ENCODE measurements at places on chromosomes 11 and 22. TPM values are rescaled to one million over a fixed set of nuclear protein-coding genes. Genes with fewer than 3 reads are reported as not detected.

GRCh38 chr11:121933694-121934093 lies 182.3 kb downstream of the BLID start:
- no peaks in the 10 kb centered on the region for H3K36me3 ChIP-seq
- H3K27me3 ChIP-seq = peaks cover 5% of the 10 kb centered on the region
- H3K4me1 ChIP-seq = no peaks in the 10 kb centered on the region
- H3K4me3 ChIP-seq = no peak overlapping the region
- H3K27ac ChIP-seq = no peak overlapping the region

DNA sequence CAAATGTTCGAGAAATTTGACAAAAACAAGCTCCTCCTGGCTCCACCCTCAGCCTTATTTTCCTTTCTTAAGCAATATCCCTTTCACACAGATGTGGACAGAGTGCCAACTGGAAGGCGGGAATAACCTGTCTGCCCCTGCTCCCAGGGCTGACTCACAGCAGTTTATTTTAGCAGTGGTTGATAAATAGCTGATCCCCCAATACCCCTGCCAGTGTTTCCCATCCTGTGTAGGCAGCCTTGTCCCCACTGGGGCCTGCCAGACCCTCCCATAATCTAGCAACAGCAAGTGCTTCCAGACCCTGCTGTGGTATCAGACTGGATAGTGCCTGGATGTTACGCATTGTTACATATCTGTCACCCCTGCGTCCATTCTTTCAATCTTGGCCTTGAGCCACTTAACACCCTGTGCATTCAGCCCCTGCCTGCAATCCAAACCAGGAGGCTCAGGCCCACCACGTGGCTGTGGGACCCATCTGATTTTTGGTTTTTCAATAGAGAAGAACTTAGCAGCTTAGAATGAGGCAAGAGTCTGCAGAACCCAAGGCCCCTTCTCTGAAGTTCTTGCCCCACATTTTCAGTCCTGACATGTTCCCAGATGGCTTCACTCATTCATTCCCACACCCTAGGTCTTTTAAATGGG lies 53.7 kb downstream of the PARVA start:
- no peak overlapping the region for H3K4me3 ChIP-seq
- no peaks in the 10 kb centered on the region for H3K36me3 ChIP-seq
- peaks cover under 1% of the 10 kb centered on the region for H3K27me3 ChIP-seq
- DNase-seq = no peak

GRCh38 chr11:105937738-105938137 lies 84.3 kb downstream of the MSANTD4 start:
- no peak overlapping the region for H3K4me3 ChIP-seq
- H3K27ac ChIP-seq = no peak overlapping the region
- no peak for DNase-seq
- no peaks in the 10 kb centered on the region for H3K4me1 ChIP-seq

DNA sequence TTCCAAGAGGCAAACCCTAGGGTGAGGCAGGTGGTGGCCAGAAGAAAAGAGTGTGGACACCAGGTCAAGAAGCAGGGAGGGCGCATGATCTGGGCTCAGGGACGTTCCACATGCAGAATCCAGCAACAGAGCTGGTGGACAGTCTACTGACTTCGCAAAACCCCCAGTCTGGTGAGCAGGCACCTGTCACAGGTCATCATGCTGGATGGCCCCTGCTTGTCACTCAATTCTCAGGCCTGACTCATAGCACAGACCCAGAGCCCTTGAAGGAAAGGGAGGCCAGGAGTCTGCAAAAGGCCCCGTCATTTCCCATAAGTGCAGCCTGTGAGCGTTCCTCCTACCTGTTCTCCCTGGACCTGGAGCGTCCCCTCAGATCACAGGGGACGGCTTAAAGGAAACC lies 18.2 kb downstream of the APOL4 start:
- no peak overlapping the region for H3K4me3 ChIP-seq
- no peak overlapping the region for H3K27ac ChIP-seq
- no peak for DNase-seq
- H3K27me3 ChIP-seq = peaks cover 16% of the 10 kb centered on the region
- H3K36me3 ChIP-seq = no peaks in the 10 kb centered on the region
- H3K4me1 ChIP-seq = peaks cover 3% of the 10 kb centered on the region

DNA sequence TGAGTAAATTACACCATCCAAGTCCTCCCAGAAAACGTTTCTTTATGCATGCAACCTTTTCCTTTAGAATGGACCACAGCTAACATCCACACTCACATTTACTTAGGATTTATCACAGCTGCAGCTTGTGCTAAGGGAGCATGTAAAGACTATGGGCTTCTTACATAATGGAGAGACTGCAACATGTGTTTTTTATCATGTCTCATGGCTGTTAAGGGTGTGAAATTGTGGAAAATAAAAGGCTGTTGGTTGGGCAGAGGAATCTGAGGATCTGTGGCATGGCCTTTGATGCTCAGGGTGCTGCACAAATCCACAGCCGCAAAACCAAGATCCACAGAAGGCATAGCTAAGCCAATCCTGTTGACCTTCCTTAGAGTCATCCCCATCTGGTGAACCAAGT lies 112.0 kb upstream of the MTNR1B start:
- no peaks in the 10 kb centered on the region for H3K4me1 ChIP-seq
- no peak overlapping the region for H3K4me3 ChIP-seq
- H3K36me3 ChIP-seq = no peaks in the 10 kb centered on the region
- no peaks in the 10 kb centered on the region for H3K27me3 ChIP-seq

Gene HORMAD2
- total RNA-seq = not detected

Gene OR51E2
- total RNA-seq = not detected

Gene CST6
- total RNA-seq = not detected

Gene SERHL2
- 0.83 TPM for total RNA-seq
